ENCODE measurements at places on chromosomes 6 and 20.
A peak's percentile ranks its signal among the peaks of the same experiment; 100 is the strongest.

DNA sequence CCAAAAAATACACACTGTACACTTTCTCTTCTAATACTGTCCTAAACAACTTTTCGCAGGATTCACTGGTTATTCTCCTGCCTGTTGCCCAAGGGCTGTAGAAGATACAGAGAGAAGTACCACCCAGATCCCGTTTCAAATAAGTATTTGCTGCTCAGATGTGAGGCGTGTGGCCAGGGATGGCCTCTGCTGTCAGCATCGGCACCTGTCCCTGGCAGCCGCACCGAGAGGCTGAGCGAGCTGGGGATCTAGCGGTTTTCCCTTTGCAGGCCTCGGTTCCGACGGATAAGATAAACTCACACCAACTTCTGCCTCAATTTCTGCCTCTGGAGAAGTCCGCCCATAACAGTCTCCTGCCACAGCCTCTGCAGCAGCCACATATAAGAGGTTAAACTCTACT, 685.2 kb upstream of the AGPAT4 start:
- no peak for DNase-seq

DNA sequence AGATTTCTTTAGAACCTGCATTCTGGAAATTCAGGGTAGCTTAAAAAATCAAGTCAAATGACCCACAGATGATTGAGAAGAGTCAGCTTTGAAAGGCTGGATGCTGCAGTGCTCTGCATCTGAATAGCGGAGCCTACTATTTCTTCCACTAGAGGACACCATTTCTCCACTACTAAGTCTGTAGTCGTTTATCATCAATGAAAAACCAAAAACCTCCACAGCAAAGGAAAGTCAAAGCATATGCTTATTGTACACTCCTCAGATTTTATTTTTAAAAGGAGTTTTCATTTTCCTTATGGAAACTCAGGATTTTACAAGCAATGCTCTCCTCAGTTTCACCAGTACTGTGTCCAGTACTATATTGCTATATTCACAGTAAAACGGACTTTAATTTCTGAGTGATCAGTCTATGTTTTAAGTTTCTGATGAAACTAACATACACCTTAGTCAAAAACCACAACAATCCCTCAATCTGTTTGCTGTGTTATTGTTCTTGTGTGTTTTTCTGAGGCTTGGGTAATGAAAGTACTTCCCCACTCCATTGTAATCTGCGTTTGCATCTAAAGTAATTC, 50.5 kb upstream of the ENPP5 start:
- peak; percentile 30 for DNase-seq

DNA sequence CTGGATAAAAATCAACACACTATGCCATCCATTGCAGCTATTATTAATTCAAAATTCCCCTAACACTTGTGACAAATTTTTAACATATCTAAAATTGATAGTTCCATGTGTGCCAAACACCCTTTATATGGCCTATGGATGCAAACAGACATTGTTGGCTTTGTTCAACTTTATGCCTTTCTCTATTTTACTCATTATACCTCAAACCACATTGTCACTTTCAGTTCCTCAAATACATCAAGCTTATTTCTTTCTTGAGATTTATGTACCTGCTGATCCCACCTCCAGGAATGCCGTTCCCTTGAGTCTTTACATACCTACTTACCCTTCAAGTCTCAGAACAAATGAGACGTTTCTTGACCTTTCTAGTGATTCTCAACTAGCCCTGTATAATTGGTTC, 193.5 kb upstream of the PLN start:
- no peak for DNase-seq

DNA sequence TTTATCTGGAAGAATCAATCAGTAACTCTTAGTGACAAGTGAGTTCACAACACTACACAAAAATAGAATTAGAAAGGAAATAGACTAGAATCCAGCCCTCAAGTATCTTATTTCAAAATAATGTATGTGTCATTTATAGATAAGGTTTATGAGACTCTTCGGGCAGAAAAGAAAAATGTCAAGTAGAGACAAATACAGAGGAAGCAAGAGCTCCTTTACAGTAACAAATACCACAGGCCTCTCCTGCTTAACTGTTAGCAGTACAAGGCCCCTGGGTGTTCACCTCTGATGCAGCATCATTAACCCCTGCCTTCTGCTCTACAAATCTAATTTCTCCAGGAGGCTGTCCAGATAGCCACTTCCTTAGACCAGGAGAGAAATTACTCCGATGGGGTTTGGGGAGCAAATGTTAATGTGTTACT, 76.7 kb downstream of the UBE3D start:
- DNase-seq, result no peak

DNA sequence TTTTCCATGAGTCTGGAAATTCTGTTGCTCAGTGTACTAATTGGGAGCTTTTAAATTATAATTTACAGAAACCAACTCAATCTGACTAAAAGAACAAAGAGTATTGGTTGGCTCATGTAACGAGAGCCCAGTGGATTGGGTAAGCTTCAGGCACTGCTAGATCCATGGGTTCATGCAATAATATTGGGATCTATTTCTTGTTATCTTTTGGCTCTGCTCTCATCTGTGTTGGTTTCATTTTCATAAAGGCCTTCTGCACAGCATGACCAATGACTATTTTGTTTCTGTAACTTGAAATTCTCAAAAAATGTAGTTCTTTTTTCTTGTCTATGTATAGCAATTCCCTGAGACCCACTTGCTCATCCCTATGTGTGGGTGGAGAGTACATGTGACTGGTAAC, 12.0 kb downstream of the SLC2A10 start:
- no peak for DNase-seq

GRCh38 chr6:111087871-111088667, 766 bp downstream of the SLC16A10 start:
- DNase-seq, result peak; percentile 59

GRCh38 chr6:89640804-89641203, 2.3 kb upstream of the LYRM2 start:
- DNase-seq, result no peak

Data from CD4-positive, alpha-beta T cell treated with Interleukin-10 for 1 hour (primary cell).